ENCODE measurements at places on chromosomes 13 and 19.
A peak's percentile ranks its signal among the peaks of the same experiment; 100 is the strongest.

DNA sequence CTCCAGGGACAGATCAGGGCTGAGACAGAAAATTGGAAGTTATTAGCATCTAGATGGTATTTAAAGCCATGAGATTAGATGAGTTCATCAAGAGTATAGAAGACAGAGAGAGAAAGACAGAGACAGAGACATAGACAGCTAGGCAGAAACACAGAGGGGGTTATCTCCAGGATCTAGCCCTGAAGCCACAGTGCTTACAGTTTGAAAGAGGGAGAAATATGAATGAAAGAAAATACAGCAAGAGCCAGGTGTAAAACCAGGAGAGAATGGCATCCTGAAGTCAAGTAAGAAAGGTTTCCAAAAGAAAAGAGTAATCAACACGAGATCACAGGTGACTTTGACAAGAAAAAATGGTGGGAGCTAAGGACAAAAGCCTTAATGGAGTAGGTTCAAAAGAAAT lies 111.2 kb downstream of the TBC1D4 start:
- no peak for DNase-seq

- no peak for DNase-seq
Observed at GRCh38 chr19:29645911-29646310, 19.4 kb upstream of the PLEKHF1 start.

- no peak for DNase-seq
Observed at GRCh38 chr13:22461854-22462490, 718.8 kb upstream of the SGCG start.

GRCh38 chr19:4534836-4535658 lies at the start of gene PLIN5:
PLIN5 (minus strand) TSS chr19:4535224; CDS start chr19:4534074, 1,150 bp downstream.
- DNase-seq, result peak; percentile 47

GRCh38 chr19:45600340-45600885 lies 1.6 kb downstream of the GPR4 start:
- no peak for DNase-seq

- no peak for DNase-seq
Observed at GRCh38 chr13:20064128-20064527, 96.7 kb downstream of the GJA3 start.

DNA sequence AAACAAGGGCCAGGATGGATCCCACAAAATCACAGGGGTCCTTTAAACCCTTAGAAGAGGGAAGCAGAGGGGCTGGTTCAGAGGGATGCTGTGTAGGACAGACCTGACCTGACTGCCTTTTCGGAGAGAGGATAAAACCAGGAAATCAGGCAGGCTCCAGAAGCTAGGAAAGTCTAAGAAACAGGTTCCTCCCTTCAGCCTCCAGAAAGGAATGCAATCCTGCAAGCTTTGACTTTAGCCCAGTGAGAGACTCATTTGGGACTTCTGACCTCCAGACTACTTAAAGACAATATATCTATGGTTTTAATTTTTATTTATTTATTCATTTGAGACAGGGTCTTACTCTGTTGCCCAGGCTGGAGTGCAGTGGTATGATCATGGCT lies 5.3 kb downstream of the RAB20 start:
- no peak for DNase-seq

DNA sequence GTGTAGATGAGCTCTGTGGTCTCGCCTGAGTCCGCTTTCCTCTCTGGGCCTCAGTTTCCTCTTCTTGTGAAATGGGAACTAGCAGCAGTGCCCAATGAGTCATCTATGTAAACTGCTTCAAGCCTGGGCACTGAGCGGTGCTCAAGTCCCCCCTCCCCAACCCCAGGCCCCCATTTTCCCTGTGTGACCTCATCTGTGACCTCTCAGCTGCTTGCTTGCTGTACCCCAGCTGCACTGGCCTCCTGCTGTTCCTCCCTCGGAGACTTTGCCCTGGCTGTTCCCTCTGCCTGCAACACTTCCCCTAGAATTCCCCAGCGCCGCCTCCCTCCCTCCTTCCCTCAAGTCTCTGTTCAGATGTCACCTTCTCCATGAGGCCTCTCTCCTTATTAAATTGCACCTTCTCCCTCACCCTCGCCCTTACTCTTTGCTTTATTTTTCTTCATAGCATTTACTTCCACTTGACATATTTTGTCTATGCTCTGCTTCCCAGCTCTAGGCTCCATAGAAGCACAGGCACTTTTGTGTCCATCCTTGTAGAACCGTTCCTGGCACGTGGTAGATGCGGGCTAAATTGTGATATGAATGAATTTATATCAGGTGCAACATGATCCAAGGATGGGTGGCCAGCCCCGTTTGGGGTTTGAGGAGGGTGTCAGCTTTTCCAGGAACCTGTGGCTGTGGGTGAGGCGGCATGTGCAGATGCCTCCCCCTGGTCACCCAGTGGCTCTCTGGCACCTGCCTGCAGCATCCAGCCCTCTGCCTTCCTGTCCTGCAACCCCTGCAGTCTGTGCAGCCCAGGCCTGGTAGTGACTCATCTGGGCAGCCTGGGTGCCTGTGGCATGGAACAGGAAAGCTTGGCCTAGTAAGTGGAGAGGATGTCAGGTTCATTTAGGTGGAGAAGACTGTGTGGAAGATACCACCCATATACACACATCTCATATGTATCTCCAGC lies 26.3 kb downstream of the SIPA1L3 start:
- no peak for DNase-seq

All from occipital lobe (tissue), 3 donors.